ENCODE measurements at places on chromosomes 6 and 20.

DNA sequence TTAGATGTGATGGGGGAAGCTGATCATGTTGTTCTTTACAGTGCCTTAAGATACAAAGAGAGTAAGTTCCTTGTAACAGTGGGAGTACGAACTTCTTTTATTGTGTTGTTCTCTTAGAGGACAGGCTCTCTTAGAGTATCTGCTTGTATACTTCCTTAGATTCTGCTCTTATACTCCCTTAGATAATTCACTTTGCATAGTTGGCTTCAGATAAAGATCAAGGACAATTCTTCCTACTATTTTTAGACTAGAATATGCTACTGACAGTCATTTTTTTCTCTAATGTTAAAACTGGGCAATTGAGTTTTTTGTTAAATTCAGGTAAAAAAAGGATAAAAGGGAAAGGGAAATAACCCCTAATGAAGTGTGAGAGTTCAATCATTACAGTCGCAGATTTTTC is 138.7 kb downstream of the MYB start:
- no peak for DNase-seq

DNA sequence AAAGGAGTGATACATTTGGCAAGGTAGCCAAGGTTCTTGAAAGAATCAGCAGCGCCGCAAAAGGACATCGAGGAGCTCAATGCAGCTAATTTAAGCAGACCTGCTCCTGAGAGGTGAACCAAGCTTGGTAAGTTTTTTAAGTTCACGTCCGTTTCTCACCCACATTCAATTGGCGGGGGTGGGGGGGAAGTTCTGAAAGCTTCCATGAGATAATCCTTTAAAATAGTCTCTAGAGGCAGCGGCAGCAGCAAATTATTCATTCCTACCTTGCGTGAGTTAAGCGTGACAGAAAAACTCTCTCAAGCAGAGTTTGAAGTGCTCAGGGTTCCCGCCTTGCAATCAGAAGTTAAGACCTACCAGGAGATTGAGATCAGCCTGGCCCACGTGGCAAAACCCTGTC is 97.3 kb upstream of the NHSL1 start:
- no peak for DNase-seq

- no peak for DNase-seq
Measured at GRCh38 chr20:22619272-22619671, 34.9 kb upstream of the FOXA2 start.

GRCh38 chr6:147238164-147238563 is 33.9 kb downstream of the STXBP5 start:
- no peak for DNase-seq

DNA sequence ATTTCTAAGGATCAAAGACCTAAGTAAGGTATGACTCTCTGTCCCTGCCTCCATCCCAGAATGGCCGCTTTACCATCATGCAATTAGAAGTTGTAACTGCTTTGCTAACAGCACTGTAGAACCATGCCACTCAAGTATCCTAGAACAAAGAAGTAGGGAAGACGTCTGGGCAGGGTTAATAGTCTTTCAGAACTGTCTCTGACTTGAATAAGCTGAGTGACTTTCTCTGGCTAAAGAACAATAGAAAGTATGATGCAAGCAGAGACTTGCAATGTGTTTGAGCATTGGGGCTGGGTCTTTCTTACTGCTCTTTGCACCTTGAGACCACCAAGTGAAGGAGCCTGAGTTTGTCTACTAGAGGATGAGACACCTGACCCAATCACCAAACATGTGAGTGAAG is 279.6 kb upstream of the JAG1 start:
- no peak for DNase-seq

GRCh38 chr6:51814418-51814817 is 273.0 kb downstream of the PKHD1 start:
- DNase-seq, result no peak

All from activated CD4-positive, alpha-beta T cell treated with anti-CD3 and anti-CD28 coated beads, Interleukin-2, amount 10 ng/mL, durations not matched to agents 24 days and 14 days (primary cell).